ENCODE measurements at places on chromosomes 11 and 22. TPM values are rescaled to one million over a fixed set of nuclear protein-coding genes. Genes with fewer than 3 reads are reported as not detected.

DNA sequence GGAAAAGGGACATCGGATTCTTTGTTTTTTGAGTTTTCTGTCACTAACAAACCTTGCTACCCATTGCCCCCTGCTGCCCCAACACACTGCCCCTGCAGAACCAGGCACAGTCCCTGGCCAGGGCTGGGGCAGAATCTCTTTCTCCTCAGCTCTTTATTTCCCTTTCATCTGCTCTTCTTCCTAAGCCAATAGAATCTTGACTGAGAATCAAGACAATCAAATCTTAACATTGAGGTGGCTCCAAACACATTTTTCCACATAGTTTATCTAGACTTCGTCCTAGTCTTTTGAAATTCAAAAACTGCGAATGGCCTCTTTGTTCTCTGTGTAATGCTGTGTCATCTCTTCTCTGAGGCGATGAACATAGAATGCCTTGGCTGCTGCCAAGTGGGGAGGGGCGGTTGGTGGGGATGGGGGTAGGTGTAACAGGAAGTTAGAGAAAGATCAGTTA lies 16.1 kb upstream of the NTM start:
- H3K27me3 ChIP-seq, result no peaks in the 10 kb centered on the region
- no peaks in the 10 kb centered on the region for H3K4me1 ChIP-seq
- DNase-seq, result no peak
- H3K27ac ChIP-seq, result no peak overlapping the region
- H3K36me3 ChIP-seq, result no peaks in the 10 kb centered on the region
- no peak overlapping the region for H3K4me3 ChIP-seq

Gene ST14
- total RNA-seq, result 43.2 TPM

GRCh38 chr22:36850056-36850455 lies 10.8 kb upstream of the NCF4 start:
- no peak for DNase-seq
- H3K4me1 ChIP-seq, result peaks cover 4% of the 10 kb centered on the region
- H3K27me3 ChIP-seq, result no peaks in the 10 kb centered on the region

Gene MYBPC3
- not detected for total RNA-seq

Gene POU2F3
- 2.7 TPM for total RNA-seq

- H3K27ac ChIP-seq, result no peak overlapping the region
- H3K27me3 ChIP-seq, result no peaks in the 10 kb centered on the region
- H3K4me1 ChIP-seq, result no peaks in the 10 kb centered on the region
- no peak for DNase-seq
- H3K4me3 ChIP-seq, result no peak overlapping the region
- H3K36me3 ChIP-seq, result no peaks in the 10 kb centered on the region
Observed at GRCh38 chr11:82631722-82632630, 101.7 kb downstream of the FAM181B start.

- no peaks in the 10 kb centered on the region for H3K36me3 ChIP-seq
- no peak overlapping the region for H3K27ac ChIP-seq
- no peaks in the 10 kb centered on the region for H3K27me3 ChIP-seq
- DNase-seq, result no peak
Observed at GRCh38 chr11:19869466-19869865, 156.8 kb downstream of the NAV2 start.

DNA sequence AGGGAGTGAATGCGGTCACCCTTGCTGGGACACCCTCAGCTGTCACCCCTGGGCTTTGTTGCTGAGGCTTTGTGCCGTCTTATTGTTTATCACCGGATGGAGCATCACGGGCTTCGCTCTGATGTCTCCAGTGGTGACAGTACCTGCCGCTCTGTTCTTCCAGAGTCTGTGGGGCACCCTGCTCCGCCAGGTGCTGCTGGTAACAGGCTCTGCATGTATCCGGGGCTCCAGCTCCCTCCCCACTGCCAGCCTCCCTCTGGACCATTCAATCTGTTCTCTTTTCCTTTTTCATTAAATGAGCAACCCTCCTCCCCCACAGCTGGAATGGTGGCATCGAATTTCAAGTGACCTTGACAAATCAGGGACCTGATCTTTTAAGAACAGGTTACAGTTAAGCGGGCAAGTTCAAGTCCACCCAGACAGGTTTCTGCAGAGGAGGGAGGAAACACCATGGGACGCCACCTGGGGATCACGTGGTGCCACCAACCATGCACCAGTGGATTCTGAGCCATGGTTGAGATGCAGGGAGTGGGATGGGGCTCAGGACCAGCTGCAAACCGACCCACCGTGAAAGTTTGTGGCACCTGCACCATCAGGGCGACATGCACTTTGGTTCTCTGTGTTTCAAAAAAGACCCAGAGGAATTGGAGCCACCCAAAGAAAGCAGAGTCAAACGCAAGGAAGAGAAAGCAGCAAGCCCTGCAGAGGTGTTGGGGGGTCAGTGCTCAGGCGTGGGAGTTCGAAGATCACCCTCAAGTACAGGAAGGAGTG lies 89.3 kb downstream of the BCR start:
- no peaks in the 10 kb centered on the region for H3K27me3 ChIP-seq
- no peak for DNase-seq
- peaks cover 45% of the 10 kb centered on the region for H3K36me3 ChIP-seq
- H3K4me3 ChIP-seq, result no peak overlapping the region
- H3K27ac ChIP-seq, result no peak overlapping the region

DNA sequence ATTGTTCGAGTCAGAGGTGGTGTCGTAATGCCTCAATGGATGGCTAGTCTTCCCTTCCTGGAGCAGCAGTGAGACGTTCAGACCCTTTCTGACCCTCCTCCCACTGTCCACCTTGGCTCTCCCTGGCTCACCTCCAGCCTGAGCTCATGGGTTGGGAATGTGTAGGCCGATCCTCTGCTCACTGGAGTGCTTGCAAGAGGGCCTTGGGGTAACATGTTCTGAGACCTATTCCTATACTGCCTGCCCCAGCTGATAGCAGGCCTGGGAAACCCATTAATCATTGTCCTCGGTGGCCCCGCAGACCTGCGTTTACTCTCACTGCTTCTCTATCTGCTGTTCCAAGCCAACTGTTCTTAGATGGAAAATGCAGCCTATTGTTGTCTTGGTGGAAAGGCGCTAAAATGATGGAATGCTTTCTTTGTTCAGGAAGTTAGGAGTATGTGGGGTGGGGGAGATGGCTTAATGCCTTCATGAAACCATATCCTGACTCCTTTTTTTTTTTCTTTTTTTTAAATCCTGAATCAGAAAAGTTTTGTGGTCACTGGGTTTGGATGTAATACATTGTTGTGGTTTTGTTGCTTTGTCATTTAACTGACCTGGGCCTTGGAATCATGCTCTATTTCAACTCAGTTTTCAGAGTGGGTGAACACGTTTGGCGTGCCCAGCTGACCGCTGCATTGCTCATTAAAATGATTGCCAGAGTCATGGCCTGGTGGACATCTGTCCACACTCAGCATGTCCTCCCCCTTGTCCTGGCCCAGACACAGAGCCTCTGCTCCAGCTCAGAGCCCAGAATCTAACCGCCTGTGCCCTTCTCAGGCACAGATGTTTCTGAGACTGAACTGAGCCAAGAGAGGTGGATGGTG lies 72.5 kb downstream of the MICAL2 start:
- no peaks in the 10 kb centered on the region for H3K27me3 ChIP-seq
- DNase-seq, result no peak
- no peak overlapping the region for H3K4me3 ChIP-seq
- peak overlapping the region; percentile 27 for H3K27ac ChIP-seq

GRCh38 chr11:79331203-79331901 lies 109.5 kb downstream of the TENM4 start:
- no peaks in the 10 kb centered on the region for H3K27me3 ChIP-seq
- no peak overlapping the region for H3K27ac ChIP-seq
- no peak for DNase-seq
- H3K4me1 ChIP-seq, result no peaks in the 10 kb centered on the region

- H3K27me3 ChIP-seq, result no peaks in the 10 kb centered on the region
- DNase-seq, result no peak
- no peaks in the 10 kb centered on the region for H3K4me1 ChIP-seq
Observed at GRCh38 chr11:69899957-69900821, 81.0 kb upstream of the FGF3 start.

Gene APOBEC3B
- not detected for total RNA-seq

DNA sequence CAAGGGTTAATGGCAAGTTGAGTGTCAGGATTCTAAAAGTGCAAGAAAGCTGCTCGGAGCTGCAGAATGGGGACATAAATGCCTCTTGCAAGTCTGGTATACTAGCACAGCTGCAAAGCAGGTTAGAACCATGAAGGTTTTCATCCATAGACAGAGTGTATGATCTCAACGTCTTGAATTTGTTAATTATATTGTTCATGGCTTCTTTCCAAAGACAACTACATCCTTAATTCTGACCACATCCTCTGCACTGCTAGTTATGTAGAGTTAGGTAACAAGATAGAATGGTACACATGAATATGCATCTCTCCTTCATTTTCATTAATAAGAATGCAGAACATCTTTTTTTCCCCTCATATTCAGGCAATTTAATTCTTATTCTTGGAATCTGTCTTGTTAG lies 34.2 kb downstream of the EXPH5 start:
- no peaks in the 10 kb centered on the region for H3K36me3 ChIP-seq
- no peak overlapping the region for H3K27ac ChIP-seq
- peaks cover 7% of the 10 kb centered on the region for H3K4me1 ChIP-seq
- no peak overlapping the region for H3K4me3 ChIP-seq

Gene POU2AF2
- total RNA-seq, result not detected

GRCh38 chr22:39522567-39523300 lies 2.4 kb downstream of the ATF4 start:
- DNase-seq, result no peak
- peaks cover 72% of the 10 kb centered on the region for H3K4me1 ChIP-seq
- peak overlapping the region; percentile 99 for H3K27ac ChIP-seq

- H3K27ac ChIP-seq, result no peak overlapping the region
- no peaks in the 10 kb centered on the region for H3K27me3 ChIP-seq
Observed at GRCh38 chr11:126592496-126593410, 237.3 kb downstream of the ST3GAL4 start.

Gene TAF1D
- 148 TPM for total RNA-seq

Gene MPZL2
- total RNA-seq, result 165 TPM

- H3K27me3 ChIP-seq, result no peaks in the 10 kb centered on the region
- H3K27ac ChIP-seq, result no peak overlapping the region
- H3K4me3 ChIP-seq, result no peak overlapping the region
- no peaks in the 10 kb centered on the region for H3K4me1 ChIP-seq
- no peak for DNase-seq
Observed at GRCh38 chr11:75714211-75714610, 3.4 kb upstream of the MOGAT2 start.

DNA sequence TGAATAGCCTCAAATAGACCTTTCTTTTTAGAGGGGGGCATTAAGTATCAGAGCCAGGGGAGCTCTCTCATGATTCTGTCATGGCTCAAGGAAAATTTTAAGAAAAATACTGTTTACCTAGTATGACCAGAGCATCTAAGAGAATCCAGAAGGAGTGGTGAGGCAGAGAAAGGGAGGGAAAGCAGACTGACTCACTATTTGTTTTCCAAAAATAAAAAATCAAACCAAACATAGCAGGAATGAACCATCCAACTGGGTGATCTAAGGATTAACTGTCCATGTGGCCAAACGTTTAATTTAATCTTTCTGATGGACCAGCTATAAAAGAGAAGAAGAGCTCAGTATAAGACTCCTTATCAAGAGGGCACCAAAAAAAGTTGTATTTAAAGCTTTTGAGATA lies 70.8 kb downstream of the GAB2 start:
- DNase-seq, result no peak
- no peaks in the 10 kb centered on the region for H3K27me3 ChIP-seq
- H3K4me1 ChIP-seq, result peaks cover 68% of the 10 kb centered on the region
- H3K36me3 ChIP-seq, result no peaks in the 10 kb centered on the region
- H3K4me3 ChIP-seq, result no peak overlapping the region

DNA sequence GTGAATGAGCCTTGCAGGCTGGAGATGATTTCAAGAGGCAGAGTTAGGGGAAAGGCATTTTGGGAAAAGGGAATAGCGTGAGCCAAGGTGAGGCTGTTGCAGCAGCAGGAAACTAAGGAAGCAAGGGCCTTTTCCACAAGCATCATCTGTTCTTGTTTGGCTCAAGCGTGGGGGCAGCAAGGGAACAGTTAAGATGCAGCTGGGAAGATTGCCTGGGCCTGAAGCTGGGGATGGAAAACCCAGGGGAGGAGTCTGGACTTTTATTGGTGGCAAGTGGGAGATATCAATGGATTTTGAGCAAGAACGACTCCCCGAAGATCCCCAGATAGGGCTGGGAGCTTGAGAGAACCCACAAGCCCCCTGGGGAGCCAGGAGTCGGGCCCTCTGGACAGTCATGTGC lies 27.3 kb upstream of the PICK1 start:
- H3K4me3 ChIP-seq, result no peak overlapping the region
- no peaks in the 10 kb centered on the region for H3K27me3 ChIP-seq
- H3K27ac ChIP-seq, result no peak overlapping the region

DNA sequence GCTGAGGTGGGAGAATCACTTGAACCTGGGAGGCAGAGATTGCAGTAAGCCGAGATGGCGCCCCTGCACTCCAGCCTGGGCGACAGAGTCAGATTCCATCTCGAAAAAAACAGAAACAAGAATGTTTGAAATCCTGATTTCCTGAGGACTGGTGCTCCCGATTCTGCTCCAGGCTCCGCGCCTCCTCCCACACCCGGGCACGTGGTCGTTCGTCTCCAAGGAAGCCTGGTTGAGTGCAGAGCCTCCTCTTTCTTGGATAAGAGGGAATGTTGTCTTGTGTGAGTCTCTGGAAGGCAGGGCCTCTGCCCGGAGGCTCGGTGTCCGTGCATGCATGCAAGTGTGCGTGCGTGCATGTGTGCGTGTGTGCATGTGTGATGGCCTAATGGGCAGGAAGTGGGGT lies 30.1 kb downstream of the BRSK2 start:
- H3K4me1 ChIP-seq, result no peaks in the 10 kb centered on the region
- no peak overlapping the region for H3K27ac ChIP-seq
- no peak for DNase-seq
- H3K36me3 ChIP-seq, result no peaks in the 10 kb centered on the region

GRCh38 chr11:3122775-3123201 lies 42.3 kb downstream of the OSBPL5 start:
- H3K4me3 ChIP-seq, result no peak overlapping the region
- no peak for DNase-seq
- peak overlapping the region; percentile 92 for H3K27ac ChIP-seq
- peaks cover 44% of the 10 kb centered on the region for H3K4me1 ChIP-seq

GRCh38 chr22:40567626-40568328 lies 68.7 kb downstream of the MRTFA start:
- no peak overlapping the region for H3K4me3 ChIP-seq
- no peak for DNase-seq
- H3K27ac ChIP-seq, result no peak overlapping the region
- H3K27me3 ChIP-seq, result no peaks in the 10 kb centered on the region
- peaks cover 14% of the 10 kb centered on the region for H3K4me1 ChIP-seq

GRCh38 chr11:6452219-6452618 lies 11.4 kb upstream of the HPX start:
- H3K4me3 ChIP-seq, result no peak overlapping the region
- no peak for DNase-seq
- H3K27ac ChIP-seq, result no peak overlapping the region
- no peaks in the 10 kb centered on the region for H3K4me1 ChIP-seq
- peaks cover 8% of the 10 kb centered on the region for H3K36me3 ChIP-seq
- no peaks in the 10 kb centered on the region for H3K27me3 ChIP-seq

DNA sequence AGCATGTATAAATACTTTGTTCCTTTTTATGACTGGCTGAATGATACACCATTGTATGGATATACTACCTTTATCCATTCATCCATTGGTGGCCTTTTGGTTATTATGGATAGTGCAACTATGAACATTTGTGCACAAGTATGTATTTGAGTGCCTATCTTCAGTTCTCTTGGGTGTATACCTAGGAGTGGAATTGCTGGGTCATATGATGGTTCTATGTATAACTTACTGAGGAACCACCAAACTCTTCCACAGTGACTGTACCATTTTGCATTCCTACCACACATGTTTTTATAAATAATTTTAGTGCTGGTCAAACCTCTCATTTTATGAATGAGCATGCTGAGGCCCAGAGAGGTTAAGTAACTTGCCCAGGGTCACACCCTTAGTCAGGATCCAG lies 3.8 kb upstream of the PATZ1 start:
- no peak overlapping the region for H3K27ac ChIP-seq
- no peak for DNase-seq
- no peaks in the 10 kb centered on the region for H3K27me3 ChIP-seq
- no peak overlapping the region for H3K4me3 ChIP-seq

Data from vagina (tissue), 2 donors.